Hematopoietic multipotent progenitor cell treated with erythropoietin and hydrocortisone succinate and interleukin-3 and kit ligand, for 8 days (in vitro differentiated cells): ENCODE measurements at places on chromosomes 7 and 10.
A peak's percentile ranks its signal among the peaks of the same experiment; 100 is the strongest.

DNA sequence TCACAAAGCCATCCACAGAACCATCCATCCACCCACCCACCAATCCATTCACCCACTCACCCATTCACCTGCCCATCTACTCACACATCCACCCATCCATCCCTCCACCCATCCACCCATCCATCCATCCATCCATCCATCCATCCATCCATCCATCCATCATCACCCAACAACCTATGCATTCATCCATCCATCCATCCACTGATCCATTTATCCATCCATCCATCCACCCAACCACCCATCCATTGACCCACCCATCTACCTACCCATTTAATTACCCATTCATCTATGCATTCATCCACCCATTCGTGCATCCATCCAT lies 5.4 kb downstream of the TMEM270 start:
- no peak for DNase-seq

DNA sequence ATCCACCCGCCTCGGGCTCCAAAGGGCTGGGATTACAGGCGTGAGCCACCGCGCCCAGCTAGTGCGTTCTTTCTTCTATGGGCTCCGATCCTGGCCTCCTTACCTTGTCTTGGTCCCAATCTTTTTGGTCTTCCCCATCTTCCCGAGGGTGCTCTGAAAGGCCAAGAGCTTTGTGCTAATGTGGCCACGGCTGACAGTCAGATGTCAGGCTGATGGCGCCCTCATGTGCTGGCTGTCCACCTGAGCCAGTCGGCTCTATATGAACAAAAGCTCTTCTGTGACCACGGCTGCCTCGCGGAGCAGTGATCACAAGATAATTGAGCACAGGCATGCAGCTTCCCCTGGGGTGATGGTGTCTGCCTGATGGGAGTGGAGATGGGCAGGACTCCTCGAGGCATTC lies 11.0 kb upstream of the AHCYL2 start:
- peak; percentile 42 for DNase-seq

GRCh38 chr10:30736685-30737232 lies 107.2 kb upstream of the LYZL2 start:
- no peak for DNase-seq

DNA sequence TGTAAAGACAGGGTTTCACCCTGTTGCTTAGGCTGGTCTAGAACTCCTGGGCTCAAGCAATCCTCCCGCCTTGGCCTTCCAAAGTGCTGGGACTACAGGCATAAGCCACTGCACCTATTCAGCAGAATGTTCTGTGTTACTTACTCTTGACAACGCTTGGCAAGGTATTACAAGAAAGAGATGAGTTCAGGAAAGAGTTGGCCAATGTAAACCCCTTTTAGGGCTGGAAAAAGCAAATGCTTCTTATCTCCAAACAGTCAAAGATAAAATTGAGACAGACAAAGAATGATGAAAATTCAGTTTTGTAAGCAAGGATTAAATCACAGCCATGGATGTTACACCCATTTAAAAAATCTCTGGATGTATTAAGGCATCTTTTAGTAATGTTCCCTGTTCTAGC lies 114.0 kb upstream of the PODXL start:
- no peak for DNase-seq

DNA sequence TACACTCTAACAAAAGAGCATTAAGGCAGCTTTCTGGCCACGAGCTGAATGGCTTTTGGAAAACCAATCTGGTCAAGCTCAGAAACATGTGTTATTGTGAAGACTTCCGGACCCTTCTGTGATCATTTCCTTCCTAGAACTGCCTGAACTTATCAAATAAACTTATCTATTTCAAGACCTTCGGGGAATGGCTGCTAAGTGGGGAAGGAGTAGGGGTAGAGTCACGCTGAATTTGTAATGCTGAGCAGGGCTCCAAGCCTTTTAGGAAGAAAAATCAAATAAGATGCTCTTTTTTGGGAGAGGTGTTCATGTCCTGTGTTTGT lies 56.6 kb downstream of the PAPSS2 start:
- DNase-seq = no peak

- DNase-seq = no peak
Observed at GRCh38 chr10:110822712-110823311, 48.9 kb upstream of the PDCD4 start.

DNA sequence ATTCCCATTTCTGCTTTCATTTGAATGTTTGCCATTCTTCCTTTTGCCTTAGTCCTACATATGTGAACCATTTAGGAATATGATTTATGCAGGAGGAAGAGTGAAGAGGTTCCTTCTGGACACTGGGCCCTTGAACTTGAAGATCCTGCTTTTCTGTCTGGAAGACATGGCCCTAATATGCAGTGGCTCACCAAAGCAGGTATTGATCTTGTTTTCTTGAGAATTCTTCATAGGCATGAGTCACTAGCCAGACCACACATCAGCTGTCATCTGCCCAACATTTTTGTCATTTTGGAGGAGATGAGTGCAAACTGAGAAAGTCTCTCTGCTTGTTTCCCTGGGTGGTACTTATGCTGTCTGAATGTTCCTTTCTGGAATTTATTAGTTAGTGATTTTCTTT lies 382.6 kb downstream of the LRMDA start:
- no peak for DNase-seq

- DNase-seq = no peak
Observed at GRCh38 chr10:29353887-29354561, 65.2 kb downstream of the LYZL1 start.

DNA sequence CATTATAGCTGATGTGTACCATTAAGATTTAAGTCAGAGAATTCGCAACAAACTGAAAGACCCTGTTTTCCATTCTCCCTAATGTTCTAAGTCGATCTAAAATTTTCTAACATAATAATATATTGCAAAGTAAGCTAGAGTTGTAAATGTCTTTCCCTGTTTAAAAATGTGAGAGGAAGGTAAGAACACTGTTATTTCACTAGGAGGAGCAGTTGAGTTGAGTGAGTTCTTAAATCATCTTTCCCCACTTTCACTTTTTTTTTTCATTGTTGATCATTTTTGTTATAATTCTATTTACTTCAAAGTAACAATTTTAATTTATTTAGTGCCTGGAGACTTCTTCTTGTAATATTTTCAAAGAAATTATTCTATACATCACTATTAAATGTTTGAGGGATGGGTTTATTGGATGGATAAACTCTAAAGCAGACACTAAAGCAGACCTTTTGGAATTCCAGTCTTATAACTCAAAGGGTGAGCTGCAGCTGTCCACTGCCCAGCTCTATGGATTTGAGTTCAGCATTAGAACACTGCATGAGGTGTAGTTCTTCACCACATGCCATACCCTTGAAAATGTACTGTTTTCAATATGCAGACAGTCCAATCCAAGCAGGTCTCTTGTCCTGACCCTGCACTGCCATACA lies 181.3 kb upstream of the FZD1 start:
- peak; percentile 13 for DNase-seq

DNA sequence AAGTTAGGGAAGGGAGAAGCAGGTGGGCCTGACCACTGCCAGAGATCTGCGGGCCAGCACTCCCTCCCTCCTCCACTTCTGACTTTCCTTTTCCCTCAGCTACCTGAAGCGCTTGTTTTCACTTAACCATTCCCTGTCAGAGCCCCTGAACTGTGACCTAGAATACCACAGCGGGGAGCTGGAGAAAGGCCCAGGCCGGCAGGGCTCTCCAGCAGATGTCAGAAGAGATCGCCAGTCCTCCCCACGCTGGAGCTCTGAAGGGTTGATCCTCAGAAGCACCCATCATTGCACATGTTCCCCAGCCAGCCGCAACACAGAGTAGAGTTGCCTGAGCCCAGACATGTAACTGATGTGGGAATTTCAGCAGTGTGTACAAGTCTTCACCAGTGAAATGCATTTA lies 44.4 kb upstream of the GAD2 start:
- no peak for DNase-seq

- DNase-seq = no peak
Observed at GRCh38 chr7:105261689-105262088, 127.0 kb downstream of the SRPK2 start.

DNA sequence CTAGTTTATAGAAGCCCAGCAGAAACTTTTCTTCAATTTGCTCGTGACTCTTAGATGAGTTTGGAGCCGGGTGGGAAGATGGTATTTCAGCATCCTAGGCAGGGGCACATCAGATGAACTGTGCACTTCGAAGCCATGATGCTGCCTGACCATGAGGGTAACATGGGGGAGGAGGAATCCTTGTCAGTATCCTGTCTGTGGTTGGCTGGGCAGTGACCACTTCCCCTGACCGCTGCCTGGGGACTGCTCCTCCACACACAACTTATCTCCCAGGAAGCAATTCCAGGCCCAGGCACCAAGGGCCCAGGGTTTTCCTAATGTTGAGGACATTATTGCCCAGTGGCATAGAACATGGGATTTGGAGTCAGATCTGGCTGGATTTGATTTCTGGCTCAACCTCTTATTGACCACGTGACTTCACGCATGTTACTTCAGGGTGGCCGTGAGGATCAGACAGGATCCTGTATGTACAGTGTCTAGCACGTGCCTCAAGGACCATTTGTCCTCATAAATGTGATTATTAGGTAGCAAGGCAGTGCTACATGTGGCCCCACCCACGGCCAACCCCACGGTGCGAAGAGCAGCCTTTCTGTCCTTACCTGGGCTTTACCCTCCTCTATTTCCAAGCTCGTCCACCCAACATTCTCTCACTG lies 65.2 kb downstream of the PTPRE start:
- DNase-seq = no peak

DNA sequence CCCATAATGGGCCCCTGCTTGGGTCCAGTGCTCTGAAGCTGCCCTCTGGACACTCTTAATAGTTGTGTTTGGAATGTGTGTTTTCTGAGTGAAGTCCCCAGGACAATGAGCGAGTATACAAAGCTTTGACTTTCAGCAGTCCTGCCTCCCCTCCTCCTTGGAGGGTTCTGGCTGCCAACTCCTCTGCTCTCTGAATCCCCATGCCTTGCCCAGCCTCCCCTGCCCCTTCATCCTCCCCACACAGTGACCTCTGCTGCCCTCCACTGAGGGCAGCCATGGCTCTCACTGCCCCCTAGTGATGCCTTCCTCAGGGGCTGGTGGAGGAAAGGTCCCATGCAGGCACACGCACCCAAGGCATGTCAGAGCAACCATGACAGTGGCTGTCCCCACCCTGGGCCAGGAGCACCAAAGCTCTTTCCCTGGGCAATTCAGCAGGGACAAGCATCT lies 40.9 kb downstream of the FRMPD2 start:
- no peak for DNase-seq
